ENCODE measurements at places on chromosomes 1 and 21.

DNA sequence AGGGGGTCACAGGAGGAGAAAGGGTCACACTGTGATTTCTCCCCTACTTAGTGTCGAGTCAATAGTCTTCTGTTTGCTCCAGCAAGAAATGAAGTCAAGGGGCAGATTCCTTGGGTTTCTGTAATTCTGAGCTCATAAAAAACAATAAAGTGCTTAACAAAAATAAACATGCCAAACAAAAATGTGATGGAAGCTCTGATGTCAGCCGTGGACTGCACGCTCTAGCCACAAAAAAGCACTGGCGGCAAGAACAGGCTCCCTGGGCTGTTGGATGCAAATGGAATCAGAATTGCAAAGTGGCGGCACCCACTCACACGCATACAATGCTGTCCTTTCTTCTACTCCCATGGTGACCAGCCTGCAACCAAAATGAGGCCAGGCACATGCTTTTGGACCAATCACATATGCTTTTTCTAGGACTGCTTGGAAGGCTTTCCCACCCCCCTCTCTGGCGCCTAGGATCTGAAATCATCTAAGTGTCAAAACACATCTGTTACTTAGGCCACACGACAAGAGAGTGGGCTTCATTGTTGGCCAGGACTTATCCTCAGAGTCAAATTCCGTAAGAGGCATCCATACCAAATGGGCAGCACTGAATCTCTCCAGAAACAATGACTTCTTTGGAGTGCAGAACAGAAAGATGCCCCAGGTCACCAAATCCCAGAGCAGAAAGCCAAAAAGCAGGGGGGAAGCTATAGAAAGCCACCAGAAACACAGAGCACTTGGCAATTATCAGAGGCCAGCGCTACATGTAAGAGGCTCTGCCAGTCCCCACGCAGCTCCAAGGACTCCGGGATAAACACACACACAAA is 9.2 kb downstream of the C1orf198 start:
- H3K27me3 ChIP-seq: no peaks in the 10 kb centered on the region
- peaks cover 55% of the 10 kb centered on the region for H3K4me1 ChIP-seq
- no peaks in the 10 kb centered on the region for H3K36me3 ChIP-seq
- no peak for DNase-seq

DNA sequence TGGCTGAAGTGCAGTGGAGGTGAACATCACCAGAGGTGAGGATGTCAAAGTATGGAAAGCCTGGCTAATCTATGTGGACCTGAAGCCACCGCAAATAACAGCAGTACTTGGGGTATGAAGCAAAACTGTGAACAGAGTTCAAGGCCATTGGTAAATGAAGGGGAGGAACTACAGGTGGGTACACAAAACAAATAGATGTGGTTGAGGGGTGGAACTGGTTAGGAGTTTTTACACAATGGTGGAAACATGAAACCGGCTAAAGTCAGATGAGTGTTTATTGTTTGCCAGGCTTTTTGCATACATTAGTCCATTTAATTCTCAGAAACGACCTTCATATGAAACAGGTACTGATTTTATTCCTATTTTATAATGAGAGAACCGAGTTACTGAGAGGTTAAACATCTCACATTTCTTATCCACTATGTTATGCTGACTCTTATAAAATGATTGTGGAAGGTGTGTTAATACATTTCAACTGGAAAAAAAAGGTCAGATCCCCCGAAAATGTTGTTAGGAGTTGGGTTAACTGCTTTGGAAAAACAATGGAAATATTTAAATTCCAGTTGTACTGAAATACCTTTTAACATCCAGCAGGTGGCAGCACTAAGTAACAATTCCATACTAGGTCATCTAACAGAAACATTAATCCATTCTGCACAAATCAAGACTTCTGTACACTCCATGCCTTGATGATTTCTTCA is 44.3 kb upstream of the GTF2B start:
- H3K27ac ChIP-seq: no peak overlapping the region
- no peaks in the 10 kb centered on the region for H3K4me1 ChIP-seq
- no peaks in the 10 kb centered on the region for H3K27me3 ChIP-seq
- no peaks in the 10 kb centered on the region for H3K36me3 ChIP-seq

DNA sequence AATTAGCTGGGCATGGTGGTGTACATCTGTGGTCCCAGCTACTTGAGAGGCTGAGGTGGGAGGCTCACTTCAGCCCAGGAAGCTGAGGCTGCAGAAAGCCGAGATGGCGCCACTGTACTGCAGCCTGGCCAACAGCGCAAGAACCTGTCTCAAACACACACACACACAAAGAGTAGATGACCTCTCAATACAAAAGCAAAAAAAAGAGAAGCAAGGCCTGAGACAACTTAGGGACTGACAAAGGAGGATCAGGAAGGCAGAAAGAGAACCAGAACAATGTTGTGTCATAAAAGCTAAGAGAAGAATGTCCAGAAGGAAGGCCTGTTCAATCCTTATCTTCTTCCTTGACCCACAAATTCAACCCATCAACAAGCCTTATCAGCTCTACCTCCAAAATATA is 18.5 kb downstream of the WASF2 start:
- H3K27ac ChIP-seq: no peak overlapping the region
- no peak for DNase-seq
- H3K27me3 ChIP-seq: no peaks in the 10 kb centered on the region
- H3K4me1 ChIP-seq: peaks cover 40% of the 10 kb centered on the region
- no peak overlapping the region for H3K4me3 ChIP-seq
- no peaks in the 10 kb centered on the region for H3K36me3 ChIP-seq

GRCh38 chr1:16015960-16016901 is 1.6 kb downstream of the HSPB7 start:
- H3K4me3 ChIP-seq: no peak overlapping the region
- H3K27me3 ChIP-seq: no peaks in the 10 kb centered on the region
- no peak overlapping the region for H3K27ac ChIP-seq
- H3K36me3 ChIP-seq: no peaks in the 10 kb centered on the region
- peaks cover 58% of the 10 kb centered on the region for H3K4me1 ChIP-seq

DNA sequence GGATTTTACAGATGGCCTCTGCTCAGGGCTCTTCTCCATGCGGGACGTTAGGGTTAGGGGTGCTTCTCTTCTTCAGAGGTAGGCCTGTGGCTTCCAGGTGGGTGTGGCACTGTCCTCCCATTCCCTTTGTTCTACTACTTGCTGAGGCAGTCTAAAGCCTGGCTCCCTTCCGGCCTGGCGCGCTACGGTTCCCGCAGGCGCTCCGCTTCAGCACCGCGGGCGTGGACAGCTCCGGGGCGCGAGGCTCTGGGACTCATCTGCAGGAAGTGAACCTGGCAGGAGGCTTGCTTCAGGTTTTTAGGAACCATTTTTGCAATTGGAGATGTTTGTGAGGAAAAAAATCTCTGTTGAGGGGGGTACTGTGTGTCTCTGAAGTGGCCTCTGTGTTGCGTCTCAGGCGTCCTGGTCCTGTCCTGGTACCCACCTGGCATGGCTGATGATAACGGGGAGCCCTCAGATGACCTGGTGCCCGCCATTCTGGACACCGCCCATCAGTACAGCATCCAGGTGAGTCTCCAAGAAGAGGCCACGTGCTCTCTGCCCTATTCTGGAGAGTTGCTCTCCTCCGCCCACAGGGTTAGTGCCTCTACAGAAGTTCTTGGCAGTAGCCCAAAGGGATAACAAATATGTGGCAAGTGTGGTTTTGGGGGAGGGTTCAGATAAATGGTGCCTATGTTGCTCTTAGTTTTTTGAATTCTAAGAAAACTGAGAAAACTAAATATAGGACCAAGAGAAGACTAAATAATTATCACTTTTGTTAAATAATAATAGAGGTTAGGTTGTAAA is 1.9 kb downstream of the MANEAL start:
- H3K27me3 ChIP-seq: no peaks in the 10 kb centered on the region
- peak; percentile 69 for DNase-seq
- H3K4me1 ChIP-seq: peaks cover 20% of the 10 kb centered on the region
- H3K4me3 ChIP-seq: no peak overlapping the region
- no peak overlapping the region for H3K27ac ChIP-seq

- H3K27me3 ChIP-seq: no peaks in the 10 kb centered on the region
- no peak overlapping the region for H3K27ac ChIP-seq
- H3K4me3 ChIP-seq: no peak overlapping the region
- no peak for DNase-seq
- no peaks in the 10 kb centered on the region for H3K4me1 ChIP-seq
Observed at GRCh38 chr1:158422212-158422611, 3.8 kb downstream of the OR10K2 start.

Measured in body of pancreas (tissue), 4 donors.